ENCODE measurements at places on chromosomes 1 and 21. TPM values are rescaled to one million over a fixed set of nuclear protein-coding genes. Genes with fewer than 3 reads are reported as not detected.

DNA sequence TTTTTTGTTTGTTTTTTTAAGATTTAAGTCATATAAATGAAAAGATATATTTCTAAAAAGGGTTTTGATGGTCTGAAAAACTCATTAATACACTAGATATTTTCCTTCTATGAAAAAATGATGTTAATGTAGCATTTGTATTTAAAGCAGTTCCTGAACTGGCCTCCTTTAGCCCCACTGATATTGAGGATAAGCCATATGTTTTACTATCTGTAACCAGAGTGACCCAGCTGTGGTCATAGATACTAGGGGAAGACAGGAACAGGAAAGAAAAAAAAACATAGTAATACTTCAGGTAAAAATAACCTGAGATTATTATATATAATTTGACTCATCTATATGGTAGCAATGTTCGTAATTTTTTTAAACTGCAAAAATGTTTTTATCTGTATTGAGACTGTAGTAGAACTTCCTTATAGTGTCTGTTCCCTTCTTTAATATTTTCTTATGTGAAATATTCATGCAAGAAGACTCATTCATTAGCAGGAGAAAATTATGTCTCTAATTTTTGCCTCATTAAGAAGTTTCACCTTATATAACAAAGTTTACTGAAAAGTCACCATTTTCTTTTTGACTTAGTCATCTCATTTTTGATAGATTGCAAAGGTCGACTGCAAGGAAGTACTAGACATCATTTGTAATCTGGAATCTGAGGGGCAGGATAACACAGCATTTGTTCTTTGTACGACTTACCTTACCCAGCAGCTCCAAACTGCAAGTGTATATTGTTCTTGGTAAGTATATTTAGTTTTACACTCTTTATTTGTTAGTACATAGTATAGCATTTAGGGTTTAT is 25.6 kb upstream of the TMCO2 start:
- DNase-seq = no peak
- H3K4me1 ChIP-seq = no peaks in the 10 kb centered on the region
- no peak overlapping the region for H3K4me3 ChIP-seq
- H3K27ac ChIP-seq = no peak overlapping the region
- H3K27me3 ChIP-seq = no peaks in the 10 kb centered on the region

DNA sequence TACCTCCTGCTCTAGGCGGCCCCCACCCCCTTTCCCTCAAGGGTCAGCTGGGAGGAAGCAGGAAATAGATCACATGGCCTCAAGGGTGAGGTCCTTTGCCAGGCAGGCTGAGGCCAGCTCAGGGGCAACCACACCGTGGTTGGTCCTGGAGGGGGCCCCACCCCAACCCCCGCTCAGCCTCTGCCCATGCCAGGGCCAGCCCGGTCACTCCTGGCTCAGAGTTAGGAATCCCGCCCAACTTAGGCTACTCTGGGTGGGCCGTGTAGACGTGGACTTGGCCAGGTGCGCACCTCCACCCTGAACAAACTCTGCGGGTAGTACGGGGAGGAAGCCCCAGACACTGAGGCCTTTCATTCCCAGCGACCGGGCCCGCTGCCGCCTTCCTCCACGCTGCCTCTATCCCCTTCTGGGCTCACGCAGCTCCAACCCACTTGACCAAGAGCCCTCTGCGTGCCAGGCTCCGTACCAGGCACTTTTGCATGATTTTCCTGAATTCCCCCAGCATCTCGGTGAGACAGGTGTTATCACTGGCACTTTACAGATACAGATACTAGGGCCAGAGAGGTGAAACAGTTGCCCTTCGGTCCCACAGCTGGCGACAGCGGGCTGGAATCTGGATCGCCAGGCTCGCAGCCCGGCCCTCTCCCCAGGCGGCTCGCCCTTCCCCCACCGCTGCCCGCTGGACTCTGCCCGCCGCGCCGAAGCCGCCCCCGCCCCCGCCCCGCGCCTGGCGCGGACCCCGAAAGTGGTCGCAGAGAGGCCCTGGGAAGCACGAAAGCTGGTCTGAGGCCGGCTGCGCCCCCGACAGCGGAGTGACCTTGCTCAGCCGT is 769 bp downstream of the GALE start:
- peak overlapping the region; percentile 91 for H3K27ac ChIP-seq
- peaks cover 22% of the 10 kb centered on the region for H3K4me1 ChIP-seq
- H3K27me3 ChIP-seq = no peaks in the 10 kb centered on the region
- DNase-seq = no peak
- H3K36me3 ChIP-seq = no peaks in the 10 kb centered on the region

- H3K36me3 ChIP-seq = no peaks in the 10 kb centered on the region
- no peaks in the 10 kb centered on the region for H3K27me3 ChIP-seq
- peak; percentile 62 for DNase-seq
- peaks cover 35% of the 10 kb centered on the region for H3K4me1 ChIP-seq
These were observed 9.2 kb downstream of the IKBKE start for GRCh38 chr1:206479183-206480125.

DNA sequence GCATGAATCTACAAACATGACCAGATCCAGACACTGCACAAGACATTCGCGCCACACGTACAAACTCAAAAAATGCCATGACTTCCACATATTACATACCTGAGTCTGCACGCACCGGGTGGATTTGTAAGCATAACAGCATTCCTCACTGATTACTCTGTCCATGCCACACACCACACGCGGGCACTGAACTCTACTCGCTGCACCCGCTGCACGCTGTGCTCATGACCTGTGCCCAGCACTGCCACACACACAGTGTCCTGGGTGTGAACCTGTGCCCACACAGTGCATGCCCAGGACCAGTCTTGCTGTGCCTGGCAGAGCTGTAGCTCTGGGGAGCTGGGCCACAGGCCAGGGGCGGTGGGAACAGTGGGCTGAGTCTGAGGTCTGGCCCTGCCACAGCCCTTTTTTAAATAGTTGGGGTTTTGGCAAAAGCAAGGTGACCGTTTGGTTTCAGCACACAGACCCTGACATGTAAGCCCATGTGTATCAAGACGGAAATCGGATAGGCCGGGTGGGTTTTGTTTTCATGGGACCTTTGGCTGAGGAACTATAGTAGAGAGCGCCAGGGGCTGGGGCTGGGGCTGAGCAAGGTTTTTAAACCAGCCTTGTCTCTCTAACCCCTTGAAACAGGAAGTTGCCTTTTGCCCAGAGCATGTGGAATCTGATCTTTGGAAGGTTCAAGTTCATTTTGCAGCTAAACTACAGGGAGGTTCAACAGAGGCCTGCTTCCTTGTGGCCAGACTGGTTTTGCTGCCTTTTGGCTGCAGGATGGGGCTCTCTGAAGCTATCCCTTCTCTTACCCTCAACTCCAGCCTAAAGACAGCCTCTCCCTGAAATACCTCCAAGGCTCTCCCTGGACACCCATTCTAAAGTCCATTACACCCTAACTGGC is 12.3 kb upstream of the GOLT1A start:
- no peak overlapping the region for H3K27ac ChIP-seq
- H3K4me1 ChIP-seq = no peaks in the 10 kb centered on the region
- no peaks in the 10 kb centered on the region for H3K36me3 ChIP-seq

- H3K4me3 ChIP-seq = no peak overlapping the region
- H3K27ac ChIP-seq = no peak overlapping the region
- DNase-seq = no peak
- no peaks in the 10 kb centered on the region for H3K4me1 ChIP-seq
- H3K36me3 ChIP-seq = no peaks in the 10 kb centered on the region
These were observed 151.4 kb downstream of the CYYR1 start for GRCh38 chr21:26421724-26422123.

GRCh38 chr1:155691992-155692528 is 3.2 kb downstream of the DAP3 start:
- no peaks in the 10 kb centered on the region for H3K27me3 ChIP-seq
- H3K4me3 ChIP-seq = peak overlapping the region; percentile 19
- H3K27ac ChIP-seq = no peak overlapping the region
- peaks cover 43% of the 10 kb centered on the region for H3K36me3 ChIP-seq
- peaks cover 68% of the 10 kb centered on the region for H3K4me1 ChIP-seq

DNA sequence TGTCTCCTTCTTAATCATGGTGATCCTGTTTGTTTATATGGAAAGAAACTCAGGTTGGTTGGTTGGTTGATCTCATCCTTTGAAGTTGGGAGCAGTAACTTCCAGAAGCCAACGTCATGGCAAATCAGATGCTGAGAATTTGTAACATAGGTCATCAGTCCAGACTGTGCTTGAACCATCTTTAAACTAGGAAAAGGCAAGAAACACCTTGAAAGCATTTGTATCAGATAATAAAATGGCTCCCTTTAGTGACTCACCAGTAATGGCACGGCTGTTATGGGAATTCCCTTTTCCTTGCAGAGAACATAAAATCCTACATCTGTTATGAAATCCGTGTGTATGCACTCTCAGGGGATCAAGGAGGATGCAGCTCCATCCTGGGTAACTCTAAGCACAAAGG is 58.1 kb downstream of the SERBP1 start:
- no peak overlapping the region for H3K27ac ChIP-seq
- H3K4me3 ChIP-seq = no peak overlapping the region
- DNase-seq = no peak
- H3K27me3 ChIP-seq = no peaks in the 10 kb centered on the region

CD101 gene
- polyA plus RNA-seq = 39.2 TPM

- peaks cover 9% of the 10 kb centered on the region for H3K4me1 ChIP-seq
- H3K4me3 ChIP-seq = no peak overlapping the region
- peaks cover 9% of the 10 kb centered on the region for H3K36me3 ChIP-seq
- no peaks in the 10 kb centered on the region for H3K27me3 ChIP-seq
- H3K27ac ChIP-seq = no peak overlapping the region
- DNase-seq = no peak
These were observed 13.8 kb downstream of the TMCC2 start for GRCh38 chr1:205241366-205242030.

MSH4 gene
- polyA plus RNA-seq = not detected

AGT gene
- not detected for polyA plus RNA-seq

DNA sequence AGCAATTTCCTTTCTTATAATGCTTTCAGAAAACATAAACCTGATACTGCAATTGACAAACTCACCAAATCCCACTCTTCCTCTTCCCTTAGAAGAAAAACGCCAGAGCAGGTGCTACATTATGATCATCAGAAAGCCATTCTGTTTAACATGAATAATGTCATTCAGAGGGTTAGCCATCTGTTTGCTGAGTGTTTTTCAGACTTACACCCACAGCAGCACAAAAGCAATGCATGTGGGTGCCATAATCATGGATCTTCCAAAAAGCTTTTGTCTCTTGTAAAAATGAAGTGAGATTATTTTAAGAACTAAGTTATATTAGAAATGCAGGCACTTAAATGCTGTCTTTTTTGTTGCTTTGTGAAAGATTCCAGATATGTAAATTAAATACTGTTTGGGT is 204.6 kb upstream of the TMPRSS15 start:
- no peaks in the 10 kb centered on the region for H3K36me3 ChIP-seq
- no peaks in the 10 kb centered on the region for H3K4me1 ChIP-seq
- H3K27ac ChIP-seq = no peak overlapping the region
- H3K27me3 ChIP-seq = no peaks in the 10 kb centered on the region
- DNase-seq = no peak

DNA sequence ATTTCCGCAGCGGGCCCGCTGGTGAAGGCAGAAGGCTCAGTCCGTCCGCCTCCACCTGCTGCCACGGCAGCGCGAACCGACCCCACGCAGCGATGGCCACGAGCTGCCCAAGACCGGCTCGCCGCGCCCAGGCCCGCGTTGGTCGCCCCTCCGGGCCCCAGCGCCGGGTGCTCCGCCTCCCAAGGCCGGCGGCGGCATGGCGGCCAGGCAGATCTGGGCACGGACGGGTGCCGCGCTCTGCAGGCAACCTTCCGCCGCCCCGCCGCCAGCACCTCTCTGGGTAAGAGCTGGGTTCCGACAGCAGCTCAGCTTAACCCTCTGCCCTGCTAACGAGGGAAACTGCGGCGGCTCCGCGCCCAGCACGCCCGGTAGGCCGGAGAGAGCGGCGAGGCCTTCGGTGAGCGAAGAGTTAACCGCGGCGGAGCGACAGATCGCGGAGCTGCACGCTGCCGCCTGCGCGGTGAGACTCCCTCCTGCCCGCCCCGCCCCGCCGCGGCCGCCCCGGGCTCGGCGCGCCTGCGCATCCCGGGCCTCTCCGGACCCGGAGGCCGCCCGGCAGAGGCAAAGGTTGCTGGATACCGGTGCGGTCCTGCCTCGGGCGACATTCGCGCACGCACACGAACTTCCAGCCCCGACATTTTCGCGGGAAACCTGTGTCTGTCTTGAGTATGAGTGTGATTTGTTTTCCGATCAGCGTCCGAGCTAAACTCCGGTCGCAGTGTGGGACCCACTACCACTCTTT is at the start of gene C1orf53:
Gene C1orf53 (plus strand): TSS at position 177 of the 742 bp plus-strand sequence. CDS start 20 bp downstream, at position 197.
- no peaks in the 10 kb centered on the region for H3K36me3 ChIP-seq
- DNase-seq = peak; percentile 72
- H3K4me3 ChIP-seq = peak within 1 kb of the TSS; percentile 90
- H3K27me3 ChIP-seq = peaks cover 55% of the 10 kb centered on the region

AIRE gene
- polyA plus RNA-seq = 0.16 TPM

- H3K4me3 ChIP-seq = no peak overlapping the region
- H3K4me1 ChIP-seq = no peaks in the 10 kb centered on the region
- DNase-seq = no peak
- H3K27me3 ChIP-seq = peaks cover 8% of the 10 kb centered on the region
- H3K36me3 ChIP-seq = no peaks in the 10 kb centered on the region
- H3K27ac ChIP-seq = no peak overlapping the region
These were observed 16.5 kb downstream of the ADAM30 start for GRCh38 chr1:119879510-119880434.

VSIG8 gene
- polyA plus RNA-seq = not detected

PCAT6 gene
- not detected for polyA plus RNA-seq

GRCh38 chr1:58627221-58627620 is 50.2 kb upstream of the TACSTD2 start:
- H3K36me3 ChIP-seq = peaks cover 10% of the 10 kb centered on the region
- peak overlapping the region; percentile 1 for H3K27ac ChIP-seq
- no peak for DNase-seq
- no peak overlapping the region for H3K4me3 ChIP-seq

DNA sequence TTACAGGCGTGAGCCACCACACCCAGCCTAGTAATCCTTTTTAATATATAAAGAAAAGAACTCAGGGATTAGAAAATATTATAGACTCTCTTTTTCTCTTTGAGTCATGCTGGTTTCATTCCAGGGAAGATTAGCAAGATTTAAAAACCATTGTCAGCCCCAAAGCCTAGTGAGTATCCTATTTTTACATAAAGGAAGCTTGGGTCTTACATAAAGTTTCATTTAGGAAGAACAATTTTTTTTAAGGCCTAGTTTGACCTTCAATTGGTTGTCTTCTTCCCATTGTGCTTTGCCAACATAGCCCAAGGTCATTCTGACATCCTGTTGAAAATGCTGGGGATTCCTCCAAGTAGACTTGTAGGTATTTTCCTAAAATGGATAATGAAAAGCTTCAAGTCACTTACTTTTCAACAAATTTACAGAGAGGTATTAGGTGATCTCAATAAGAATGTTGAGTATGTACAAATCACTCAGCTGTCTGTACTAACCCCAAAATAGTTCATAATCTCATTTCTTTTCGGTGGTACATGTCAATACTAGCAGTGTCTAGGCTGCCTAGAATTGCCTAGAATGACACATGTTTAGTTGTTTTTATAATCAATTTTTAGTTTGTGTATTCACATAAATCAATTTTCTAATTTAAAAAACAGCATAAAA is 4.3 kb upstream of the KIF14 start:
- H3K27ac ChIP-seq = peak overlapping the region; percentile 22
- no peak for DNase-seq
- peak overlapping the region; percentile 56 for H3K4me3 ChIP-seq
- no peaks in the 10 kb centered on the region for H3K36me3 ChIP-seq
- H3K4me1 ChIP-seq = peaks cover 35% of the 10 kb centered on the region

Data from naive thymus-derived CD8-positive, alpha-beta T cell (primary cell).